GM04503 (cell line): ENCODE measurements at places on chromosomes 11 and 22.

- no peak for DNase-seq
Observed at GRCh38 chr11:69575296-69576068, 65.5 kb upstream of the CCND1 start.

- no peak for DNase-seq
Observed at GRCh38 chr11:2885017-2885677, 428 bp downstream of the CDKN1C start.

- DNase-seq = peak; percentile 21
Observed at GRCh38 chr11:124644426-124645280, 22.0 kb downstream of the TBRG1 start.

DNA sequence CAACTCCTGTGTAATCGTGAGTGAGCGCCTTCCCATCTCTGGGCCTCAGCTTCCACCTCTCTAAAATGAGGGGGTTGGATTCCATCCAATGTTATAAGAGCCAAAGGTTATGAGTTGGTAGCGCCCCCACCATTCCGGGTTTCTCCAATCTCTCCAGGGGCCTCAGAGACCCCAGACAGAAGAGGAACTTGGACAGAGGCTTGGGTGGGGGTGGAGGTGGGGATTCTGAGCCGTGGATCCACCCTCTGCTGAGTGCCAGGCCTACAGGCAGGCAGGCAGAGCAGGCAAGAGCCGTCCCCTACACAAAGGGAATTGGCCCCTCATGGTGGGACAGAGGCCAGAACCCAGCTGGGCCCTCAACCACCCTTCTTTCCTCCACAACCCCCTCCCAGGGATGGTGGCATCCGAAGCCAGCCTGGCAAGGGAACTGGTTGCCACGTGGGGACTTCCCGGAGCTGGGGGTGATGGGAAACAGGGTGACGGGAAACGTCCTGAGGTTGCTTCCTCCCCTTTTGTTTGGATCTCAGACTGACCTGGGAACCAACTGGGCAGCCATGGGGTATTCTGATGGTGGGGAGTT lies 31.8 kb downstream of the TXN2 start:
- no peak for DNase-seq

DNA sequence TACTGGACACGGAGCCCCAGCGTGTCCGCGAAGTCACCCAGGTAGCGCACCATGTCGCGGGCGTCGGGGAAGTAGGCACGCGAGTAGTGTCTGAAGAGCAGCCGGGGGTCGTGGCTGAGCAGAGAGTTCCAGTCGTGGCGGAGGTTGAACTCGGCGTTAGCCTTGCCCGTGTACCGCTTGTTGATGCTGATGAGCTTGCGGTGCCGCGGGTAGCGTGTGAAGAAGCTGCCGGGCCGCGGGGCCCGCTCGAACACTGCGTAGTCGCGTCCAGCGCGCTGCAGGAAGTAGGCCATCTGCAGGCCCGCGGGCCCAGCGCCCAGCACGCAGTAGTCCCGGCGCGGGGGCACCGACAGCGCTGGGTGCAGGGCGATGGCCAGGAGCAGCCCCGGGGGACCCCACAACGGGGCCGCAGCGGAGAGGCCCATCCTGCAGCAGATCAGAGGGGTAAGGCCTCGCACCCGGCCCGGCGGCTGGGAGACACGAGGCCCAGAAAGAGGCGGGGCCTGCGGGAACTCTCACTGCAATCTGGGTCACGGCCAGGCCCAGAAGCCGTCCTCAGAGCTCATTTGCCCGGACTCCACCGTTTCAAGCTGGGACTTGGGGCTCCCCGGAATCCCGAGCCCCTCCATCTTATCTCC lies 723 bp downstream of the FOXRED2 start:
- no peak for DNase-seq

DNA sequence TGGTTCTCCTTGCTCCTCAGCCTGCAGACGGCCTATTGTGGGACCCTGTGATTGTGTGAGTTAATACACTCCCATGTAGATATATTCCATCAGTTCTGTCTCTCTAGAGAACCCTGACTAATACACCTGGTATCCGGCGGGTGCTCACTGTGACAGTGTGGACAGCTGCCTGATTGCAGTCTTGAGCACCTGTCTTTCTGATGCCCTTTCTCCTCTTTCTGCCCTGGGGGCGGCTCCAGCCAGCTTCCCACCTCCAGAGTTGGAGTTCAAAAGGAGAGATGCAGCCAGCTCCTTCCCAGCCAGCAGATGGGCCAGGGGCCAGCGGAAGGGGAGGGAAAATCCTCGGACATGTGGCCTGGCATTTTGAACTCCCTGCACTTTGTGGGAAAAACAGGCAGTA lies 15.0 kb downstream of the SMIM38 start:
- no peak for DNase-seq

DNA sequence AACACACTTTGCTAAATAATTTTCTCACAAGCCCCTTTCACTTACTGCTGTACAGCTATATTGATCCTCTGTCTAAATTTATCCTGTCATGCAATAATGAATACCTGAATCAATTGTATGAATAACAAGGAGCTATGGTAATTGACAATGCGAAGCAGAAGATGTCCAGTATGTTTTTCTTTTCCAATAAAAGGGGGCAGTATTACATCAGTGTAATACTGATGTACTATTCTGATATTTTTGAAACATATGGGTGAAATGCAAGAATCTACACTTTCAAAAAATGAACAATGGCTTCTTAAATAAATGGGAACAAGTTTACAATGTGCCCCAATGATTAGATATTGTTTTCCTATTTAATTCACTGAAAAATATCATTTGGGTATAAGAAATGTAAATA lies 315.1 kb downstream of the SOX6 start:
- DNase-seq = no peak

DNA sequence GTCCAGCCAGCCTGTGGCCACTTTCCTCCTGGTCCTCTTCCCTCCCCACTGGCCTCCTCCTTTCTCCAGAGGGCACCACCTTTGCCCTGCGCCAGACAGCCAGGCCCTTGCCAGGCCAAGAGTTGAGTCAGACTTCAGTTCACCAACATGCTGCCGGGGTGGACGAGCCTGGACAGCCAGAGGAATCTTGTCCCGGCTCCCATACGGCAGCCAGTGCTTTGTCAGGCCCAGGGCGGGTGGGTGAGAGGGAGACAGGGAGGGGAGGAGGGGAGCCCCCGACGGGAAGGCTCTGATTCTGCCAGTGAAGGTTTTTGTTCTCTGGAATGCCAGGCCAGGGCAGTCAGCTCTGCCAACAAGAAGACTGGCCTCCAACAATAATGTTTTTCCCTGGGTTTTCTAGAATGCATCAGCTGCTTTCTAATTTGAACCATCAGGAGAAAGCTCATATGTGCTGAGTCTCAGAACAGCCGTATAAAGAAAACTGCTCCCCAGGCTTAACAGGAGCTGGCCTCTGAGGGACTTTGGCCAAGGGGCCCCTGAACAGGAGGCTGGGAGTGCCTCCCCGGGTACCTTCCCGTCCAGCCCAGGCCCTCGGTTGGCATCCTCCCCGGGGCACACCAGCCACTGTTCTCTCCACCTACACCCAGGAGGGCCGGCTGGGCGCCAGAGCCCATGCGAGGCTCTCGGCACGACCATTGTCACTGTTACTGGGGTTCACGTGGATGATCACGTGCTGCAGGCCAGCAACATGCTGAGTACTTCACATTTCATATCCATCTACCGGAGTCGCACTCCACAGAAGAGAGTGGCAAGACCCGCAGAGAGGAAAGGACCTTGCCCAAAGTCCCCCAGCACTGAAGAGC lies 28.6 kb downstream of the LIF start:
- DNase-seq = no peak

- no peak for DNase-seq
Observed at GRCh38 chr11:70298243-70298915, 27.9 kb downstream of the PPFIA1 start.

DNA sequence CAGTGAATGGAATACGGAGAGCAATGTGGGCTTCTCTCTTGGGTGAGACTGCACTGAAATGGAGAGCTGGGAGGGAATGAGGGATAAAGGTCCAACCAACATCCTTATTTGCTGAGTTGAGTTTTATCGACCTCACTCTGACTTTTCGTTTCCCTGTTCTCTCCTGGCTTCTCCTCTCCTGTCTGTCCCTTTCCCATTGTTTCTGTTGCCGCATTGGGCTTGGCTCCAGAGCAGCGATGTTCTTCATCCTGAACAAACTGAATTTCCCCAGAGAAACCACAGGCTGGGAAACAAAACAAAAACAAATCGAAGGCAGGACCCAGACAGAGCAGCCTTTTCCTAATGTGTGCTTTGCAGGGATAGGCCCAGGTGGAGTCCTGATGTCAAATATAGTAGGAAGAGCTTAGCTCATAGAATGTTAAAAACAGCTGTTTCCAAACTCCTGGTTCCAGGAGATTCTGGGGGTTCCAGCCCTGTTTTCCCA lies 30.0 kb downstream of the MOV10L1 start:
- no peak for DNase-seq

DNA sequence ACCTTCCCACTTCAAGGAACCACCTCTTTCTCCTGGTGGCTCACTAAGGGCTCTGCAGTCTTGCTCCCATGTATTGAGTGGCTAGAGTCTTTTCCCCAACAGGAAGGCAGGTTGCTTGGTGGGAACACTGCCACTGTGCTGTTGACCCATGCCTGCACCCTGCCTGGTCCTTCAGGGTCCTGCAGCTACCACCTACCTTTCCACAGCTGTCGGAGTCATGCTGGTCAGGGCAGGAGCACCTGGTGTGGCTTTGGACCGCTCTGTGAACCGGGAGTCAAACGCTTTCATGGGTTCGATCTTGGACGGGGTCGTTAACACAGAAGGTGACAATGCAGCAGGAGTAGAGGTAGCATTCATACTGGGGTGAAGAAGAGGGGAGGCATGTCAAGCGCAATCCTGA lies 56.1 kb downstream of the HIRA start:
- no peak for DNase-seq

DNA sequence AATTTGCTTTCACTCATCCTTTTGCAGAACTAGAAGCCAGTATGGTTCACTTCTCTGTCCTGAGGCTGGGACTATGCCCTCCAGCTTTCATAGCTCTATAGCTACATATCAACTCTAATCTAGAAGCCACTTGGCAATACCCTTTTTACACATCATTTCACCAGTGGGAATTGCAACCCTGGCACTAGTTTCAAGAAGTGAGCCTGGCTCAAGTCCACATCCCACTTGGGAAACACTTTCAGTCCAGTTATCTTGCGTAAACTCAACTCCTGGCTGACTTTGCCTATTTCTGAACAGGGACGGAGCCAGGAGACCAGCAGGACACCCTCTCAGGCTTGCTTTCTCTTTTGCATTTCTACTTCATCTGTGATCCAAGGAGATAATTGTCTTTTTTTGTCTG lies 19.9 kb upstream of the FAT3 start:
- no peak for DNase-seq

DNA sequence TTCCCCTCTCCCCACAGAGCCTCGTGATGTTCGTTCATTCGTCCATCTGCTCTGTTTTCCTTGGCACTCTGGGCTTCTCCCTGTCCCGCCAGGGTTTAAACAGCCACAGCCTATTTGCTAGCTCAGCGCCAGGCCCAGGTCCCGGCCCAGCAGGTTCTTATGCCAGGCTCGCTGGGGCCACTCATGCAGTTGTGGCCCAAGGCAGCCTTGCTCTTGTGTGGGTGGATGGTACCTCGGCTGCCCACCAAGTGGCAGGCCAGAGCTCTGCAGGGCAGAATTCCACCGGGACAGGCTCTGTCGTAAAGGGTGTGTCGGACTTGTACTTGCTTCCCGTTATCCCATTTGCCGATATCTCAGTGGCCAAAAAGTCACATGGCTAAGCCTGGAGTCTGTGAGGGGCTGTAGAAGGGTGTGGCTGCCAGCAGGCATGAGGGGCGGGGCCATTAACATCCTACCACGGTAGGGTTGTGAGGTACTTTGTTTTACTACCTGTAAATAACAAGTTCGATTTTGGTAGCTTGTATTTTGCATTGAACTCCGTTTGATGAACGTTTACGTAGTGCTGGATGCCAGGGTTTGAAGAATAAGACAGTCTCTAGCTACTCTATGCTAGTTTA lies 7.9 kb downstream of the FAM118A start:
- DNase-seq = no peak

DNA sequence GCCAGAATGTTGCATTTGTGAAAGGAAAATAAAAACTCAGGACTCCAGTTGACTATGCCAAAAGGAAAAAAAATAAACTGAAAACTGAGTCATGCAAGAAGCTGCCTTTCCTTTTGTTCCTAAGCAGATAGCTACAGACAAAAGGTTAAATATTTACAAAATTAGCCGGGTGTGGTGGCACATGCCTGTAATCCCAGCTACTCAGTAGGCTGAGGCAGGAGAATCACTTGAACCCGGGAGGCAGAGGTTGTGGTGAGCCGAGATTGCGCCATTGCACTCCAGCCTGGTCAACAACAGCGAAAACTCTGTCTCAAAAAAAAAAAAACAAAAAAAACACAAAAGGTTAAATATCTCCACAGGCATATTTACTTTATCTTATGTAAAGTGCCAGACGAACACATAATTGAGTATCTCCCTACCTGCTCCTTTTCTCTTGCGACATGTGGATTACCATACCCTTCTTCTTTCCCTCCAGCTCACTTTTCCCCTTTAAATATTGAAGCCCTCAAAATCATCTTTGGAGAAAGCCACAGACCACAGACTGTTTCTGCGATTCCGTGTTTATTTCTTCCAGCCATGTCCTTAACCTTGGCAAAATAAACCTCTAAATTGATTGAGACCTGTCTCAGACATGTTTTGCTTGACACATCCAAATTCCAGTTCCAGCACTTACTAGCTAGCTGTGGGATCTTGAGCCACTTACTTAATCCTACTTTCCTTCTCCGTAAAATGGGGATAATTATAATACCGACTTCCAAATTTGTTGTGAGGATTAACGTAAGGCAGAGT lies 2.3 kb upstream of the SMPD1 start:
- no peak for DNase-seq

GRCh38 chr11:58688789-58689503 lies 42.8 kb downstream of the GLYAT start:
- no peak for DNase-seq

DNA sequence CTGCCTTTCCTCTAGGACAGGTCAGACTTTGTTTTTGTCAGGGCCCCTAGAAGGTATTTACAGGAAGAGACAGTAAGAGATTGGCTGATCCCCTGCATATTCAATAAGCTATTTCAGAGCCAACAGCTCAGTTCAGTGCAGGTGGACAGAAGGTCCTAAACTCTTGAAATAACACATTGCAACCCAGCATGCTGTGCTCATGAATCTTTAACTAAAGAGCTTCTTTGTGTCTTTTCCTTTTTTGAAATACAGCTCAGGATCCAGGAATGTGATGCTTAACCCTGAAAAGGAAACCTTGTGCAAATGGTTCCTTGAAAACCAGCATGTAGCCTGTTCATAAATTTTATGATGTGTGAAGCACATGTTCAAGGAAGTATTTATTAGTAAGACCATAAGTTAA lies 43.9 kb downstream of the BBOX1 start:
- no peak for DNase-seq

- no peak for DNase-seq
Observed at GRCh38 chr11:99268886-99269285, 248.1 kb downstream of the CNTN5 start.

DNA sequence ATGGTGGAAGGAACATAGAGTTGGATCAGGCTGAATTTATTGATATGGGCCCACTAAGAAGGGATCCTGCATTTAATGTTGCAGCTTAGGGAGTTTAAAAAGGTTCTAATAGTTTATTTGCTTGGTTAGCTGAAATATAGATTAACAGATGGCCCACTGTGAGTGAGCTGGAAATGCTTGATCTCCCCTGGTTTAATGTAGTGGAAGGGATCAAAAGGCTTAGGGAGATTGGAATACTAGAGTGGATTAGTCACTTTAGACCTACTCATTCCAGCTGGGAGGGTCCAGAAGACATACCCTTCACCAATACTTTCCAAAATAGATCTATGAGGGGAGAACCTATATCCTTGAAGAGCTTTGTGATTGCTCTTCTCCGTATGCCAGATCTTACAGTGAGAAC lies 130.1 kb upstream of the ZC3H12C start:
- no peak for DNase-seq
